SW480 (cell line): ENCODE measurements at places on chromosomes 1 and 21.

DNA sequence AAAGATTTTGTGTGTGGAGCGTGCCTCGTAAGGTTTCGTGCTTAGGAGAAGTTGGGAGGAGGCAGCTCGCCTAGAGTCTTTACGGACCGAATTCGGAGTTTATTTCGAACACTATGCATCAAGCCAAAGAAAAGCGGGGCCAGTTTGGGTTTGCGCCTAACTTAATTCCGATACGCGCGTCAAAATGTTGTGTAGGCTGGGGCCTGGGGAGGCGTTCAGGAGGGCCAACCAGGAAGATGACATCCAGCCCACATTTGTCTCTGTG is 6.4 kb downstream of the FOXD2 start:
- no peak for DNase-seq

- peak; percentile 46 for DNase-seq
Measured at GRCh38 chr1:181179987-181180365, 91.5 kb downstream of the IER5 start.

GRCh38 chr1:192951691-192952460 is 107.3 kb downstream of the UCHL5 start:
- no peak for DNase-seq

- DNase-seq, result no peak
Measured at GRCh38 chr1:86582161-86582560, 35.3 kb downstream of the CLCA4 start.

DNA sequence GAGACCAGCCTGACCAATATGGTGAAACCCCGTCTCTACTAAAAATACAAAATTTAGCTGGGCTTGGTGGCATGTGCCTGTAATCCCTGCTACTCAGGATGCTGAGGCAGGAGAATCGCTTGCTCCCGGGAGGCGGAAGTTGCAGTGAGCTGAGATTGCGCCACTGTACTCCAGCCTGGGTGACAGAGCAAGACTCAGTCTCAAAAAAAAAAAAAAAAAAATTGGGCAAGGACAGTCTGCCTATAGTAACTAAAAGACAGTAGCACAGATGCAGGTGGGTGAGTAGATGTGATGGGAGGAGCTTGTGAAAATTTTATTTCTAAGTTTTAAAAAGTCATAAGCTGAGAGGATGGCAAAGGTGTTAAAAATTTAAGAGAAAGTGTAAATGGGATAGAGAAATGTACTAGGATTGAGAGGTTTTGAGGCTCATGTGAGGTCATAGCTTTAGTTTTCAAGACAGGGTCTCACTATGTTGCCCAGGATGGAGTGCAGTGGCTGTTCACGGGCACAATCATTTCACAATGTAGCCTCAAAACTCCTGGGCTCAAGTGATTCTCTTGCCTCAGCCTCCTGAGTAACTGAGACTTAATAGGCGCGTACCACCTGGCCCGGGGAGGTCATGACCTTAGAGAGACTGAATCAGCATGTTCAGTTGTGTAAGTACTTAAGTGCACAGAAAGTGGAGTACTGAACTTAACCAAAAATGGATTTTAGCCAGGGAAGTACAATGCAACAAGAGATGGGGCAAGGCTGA is 33.7 kb downstream of the PTP4A2 start:
- DNase-seq, result no peak

DNA sequence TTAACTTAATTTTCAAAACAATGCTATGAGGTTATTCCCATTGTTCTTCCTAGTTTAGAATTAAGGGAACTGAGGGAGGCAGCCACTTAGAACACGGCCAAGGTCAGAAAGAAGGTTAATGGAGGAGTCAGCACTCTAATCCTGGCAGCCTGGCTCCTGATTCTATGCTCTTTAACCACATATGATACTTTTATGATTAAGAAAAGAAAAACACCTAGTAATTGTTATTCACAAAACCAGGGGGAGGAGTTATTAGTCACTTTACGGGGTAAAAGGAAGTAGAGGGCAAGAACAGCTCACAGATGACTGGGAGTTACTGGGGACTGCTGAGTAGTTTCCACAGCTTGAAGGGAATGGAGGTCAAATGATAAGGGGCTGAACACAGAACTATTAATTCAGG is 38.6 kb downstream of the GADD45A start:
- peak; percentile 41 for DNase-seq

GRCh38 chr1:53085405-53085804 is 23.4 kb downstream of the PODN start:
- DNase-seq, result no peak

- no peak for DNase-seq
Measured at GRCh38 chr1:108813326-108813725, 43.6 kb downstream of the AKNAD1 start.

DNA sequence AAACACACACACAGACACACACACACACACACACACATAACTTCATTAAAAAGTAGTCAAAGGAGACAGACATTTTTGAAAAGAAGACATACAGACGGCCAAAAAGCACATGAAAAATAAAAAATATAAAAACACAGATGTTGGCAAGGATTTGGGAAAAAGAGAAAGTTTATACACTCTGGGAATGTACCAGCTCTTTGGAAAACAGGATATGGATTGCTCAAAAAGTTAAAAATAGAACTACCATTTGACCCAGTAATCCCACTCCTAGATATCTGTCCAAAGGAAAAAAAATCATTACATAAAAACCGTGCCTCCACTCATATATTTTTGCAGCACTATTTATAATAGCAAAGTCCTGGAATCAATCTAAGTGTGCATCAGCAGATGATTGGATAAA is 128.4 kb upstream of the C21orf91 start:
- DNase-seq, result no peak

- DNase-seq, result no peak
Measured at GRCh38 chr1:31580513-31580870, 4.2 kb downstream of the TINAGL1 start.

GRCh38 chr1:33319949-33320618 is 814 bp downstream of the A3GALT2 start:
- no peak for DNase-seq

GRCh38 chr1:174074757-174075156 is 52.6 kb upstream of the RC3H1 start:
- DNase-seq, result peak; percentile 34

GRCh38 chr1:98035602-98036002 is 114.8 kb upstream of the DPYD start:
- DNase-seq, result no peak

DNA sequence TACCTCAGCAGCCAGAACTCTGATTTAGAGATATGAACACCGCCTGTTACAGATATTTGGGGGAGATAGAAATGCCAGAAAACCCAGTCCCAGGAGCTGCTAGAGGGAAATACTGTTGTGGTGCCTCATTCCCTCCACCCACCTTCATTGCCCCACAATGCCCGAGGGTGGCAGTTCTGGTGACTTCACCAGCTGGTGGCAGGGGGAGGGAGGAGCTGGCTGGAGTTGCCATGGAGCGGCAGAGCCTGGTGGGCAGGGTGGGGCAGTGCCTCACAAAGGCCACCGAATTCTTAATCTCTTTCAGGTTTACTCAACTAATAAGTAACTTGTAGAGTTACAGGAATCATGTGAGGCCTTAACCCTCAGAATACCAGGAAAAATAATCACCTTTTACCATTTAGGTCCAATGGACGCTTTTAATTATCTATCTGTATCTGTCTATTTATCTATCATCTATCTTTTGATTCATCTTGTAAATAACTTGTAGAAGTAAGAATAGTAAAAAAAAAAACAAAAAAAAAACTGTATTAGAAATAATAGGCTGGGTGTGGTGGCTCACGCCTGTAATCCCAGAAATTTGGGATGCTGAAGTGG is 11.7 kb upstream of the S100A11 start:
- DNase-seq, result peak; percentile 96

- DNase-seq, result no peak
Measured at GRCh38 chr1:7068552-7068951, 283.3 kb downstream of the CAMTA1 start.

DNA sequence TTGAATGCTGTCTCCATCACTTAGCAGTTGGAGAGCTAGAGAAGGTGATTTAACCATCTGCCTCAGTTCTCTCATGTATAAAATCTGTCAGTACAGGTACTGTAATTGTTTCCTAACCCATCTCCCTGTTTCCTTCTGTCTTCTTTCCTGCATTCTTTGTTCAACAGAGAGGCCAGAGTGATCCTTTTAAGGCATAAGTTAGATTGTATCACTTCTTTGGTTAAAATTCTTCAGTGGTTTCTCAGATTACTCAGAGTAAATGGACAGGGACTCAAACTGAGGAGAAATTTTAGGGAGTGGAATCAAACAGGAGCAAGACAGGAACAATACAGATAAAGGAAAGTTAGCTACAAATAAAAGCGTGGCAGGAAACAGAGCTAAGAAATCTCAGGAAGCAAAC is 45.2 kb upstream of the SSX2IP start:
- no peak for DNase-seq

DNA sequence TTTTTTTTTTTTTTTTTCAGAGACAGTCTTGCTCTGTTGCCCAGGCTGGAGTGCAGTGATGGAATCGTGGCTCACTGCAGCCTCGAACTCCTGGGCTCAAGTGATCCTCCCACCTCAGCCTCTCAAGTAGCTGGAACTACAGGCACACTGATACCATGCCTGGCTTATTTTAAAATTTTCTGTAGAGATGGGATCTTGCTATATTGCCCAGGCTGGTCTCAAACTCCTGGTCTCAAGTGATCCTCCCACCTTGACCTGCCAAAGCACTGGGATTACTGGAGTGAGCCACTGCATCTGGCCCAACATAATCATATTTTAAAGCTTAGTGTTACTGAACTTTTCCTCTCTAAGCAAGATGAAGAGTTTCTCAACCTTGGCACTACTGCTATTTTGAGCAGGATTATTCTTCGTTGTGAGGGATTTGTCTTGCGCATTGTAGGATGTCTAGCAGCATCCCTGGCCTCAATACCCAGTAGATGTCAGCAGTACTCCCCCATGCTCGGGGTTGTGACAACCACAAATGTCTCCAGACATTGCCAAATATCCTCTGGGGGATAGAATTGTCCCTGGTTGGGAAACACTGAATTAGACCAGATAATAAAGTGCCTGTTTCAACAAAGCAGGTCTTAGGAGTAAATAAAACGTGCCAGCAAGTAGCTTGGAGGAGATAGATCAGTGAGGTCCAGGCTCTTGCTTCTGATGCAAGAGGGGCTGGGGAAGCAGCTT is 15.1 kb upstream of the THRAP3 start:
- DNase-seq, result no peak

DNA sequence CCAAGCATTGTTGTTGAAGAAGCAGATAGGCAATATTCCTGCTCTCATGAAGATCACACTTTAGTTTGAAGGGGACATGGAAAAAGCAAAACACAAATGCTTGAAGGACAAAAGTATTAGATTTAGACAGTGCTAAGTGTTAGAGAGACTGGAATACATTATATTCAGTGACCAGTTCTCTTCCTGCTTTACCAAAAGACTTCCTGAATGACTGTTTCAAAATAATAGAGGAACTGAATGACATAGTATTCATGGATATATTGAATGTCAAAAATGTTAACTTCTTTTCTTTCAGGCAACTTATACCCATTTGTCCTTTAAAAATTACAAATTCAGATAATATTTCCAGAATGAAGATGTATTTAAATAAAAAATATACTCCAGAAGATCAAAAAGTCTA is 178.0 kb upstream of the IVNS1ABP start:
- no peak for DNase-seq

DNA sequence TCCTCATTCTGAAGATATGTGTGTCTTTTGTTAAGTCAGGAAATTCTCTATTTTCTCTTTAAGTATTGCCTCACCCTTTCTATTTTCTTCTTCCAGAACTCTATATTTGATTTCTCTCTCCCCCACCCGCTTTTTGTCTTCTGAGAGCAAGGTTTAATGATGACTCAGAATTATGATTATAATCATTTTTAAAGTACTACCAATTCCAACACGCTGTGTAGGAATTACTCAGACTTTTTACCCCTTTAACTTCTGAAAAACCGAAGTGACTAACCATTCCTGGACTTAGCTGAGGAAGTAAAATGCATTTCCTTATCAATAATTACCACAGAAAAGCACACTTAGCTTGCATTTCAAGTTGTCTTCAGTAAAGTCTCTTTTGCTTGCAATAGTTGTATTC is 20.8 kb upstream of the SCYL3 start:
- DNase-seq, result no peak

GRCh38 chr21:43196826-43197225 is 28.0 kb downstream of the CRYAA start:
- DNase-seq, result peak; percentile 64

GRCh38 chr1:17554954-17555353 is 15.5 kb downstream of the ARHGEF10L start:
- DNase-seq, result no peak

DNA sequence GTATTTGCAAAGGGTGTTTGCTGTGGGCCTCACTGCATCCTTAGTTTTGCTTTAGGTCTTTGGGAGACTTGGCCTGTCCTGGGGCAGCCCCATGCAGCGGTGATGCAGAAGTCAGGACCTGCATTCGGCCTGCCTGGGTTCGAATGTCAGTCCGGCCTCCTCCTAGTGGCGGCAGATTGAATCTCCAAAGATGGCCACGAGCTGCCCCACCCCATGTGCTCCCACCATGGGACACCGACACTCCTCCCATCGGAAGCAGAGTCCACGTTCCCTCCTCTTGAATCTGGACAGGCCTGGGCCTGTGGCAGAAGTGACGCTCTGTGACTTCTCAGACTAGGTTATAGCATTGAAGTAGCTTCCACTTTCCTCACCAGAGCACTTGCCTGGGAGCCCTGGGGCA is 16.3 kb upstream of the NPPB start:
- DNase-seq, result no peak

DNA sequence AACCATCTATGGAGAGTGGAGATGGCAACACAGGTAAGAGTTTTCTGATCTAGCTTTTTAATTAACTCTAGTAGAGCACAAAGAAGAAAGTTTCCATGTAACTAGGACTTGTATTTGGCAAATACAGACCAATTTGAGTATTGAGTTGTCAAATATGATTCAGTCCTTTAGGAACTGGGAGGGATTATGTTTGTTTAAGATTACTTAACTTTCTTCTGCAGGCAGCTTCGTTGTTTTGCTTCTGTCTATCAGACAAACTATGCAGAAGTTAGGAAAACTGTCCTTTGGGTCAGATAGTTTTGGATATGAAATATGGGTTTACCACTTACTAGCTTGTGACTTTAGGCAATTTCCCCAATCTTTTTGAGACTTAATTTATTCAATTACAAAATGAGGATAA is 111.8 kb downstream of the POU2F1 start:
- DNase-seq, result no peak

- DNase-seq, result no peak
Measured at GRCh38 chr1:7852804-7853683, at the start of gene UTS2. UTS2 (minus strand) TSS chr1:7853065; CDS start chr1:7853003, 62 bp downstream.

DNA sequence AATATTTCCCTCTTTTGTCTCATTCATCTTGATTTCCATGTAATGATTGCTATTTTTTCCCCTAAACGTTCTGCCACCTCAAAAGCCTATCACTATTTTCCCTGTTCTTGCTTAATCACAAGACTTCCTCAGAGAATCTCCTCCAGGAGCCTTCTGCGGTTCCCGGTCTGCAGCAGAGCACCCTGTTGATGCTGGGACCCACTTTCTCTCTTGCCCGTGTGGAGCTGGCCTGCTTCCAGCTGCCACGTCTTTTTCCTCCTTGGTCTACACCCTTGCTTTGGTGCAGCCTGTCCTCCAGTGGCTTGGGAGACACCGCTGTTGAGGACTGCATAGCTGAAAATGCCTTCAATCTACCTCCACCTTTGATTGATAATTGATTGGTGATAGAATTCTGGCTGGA is 70.0 kb upstream of the COA6 start:
- no peak for DNase-seq
